NCI-H1436 (cell line): ENCODE measurements at places on chromosomes 7 and 10.

GRCh38 chr7:50792342-50793119 is 9.8 kb upstream of the GRB10 start:
- no peak for DNase-seq

DNA sequence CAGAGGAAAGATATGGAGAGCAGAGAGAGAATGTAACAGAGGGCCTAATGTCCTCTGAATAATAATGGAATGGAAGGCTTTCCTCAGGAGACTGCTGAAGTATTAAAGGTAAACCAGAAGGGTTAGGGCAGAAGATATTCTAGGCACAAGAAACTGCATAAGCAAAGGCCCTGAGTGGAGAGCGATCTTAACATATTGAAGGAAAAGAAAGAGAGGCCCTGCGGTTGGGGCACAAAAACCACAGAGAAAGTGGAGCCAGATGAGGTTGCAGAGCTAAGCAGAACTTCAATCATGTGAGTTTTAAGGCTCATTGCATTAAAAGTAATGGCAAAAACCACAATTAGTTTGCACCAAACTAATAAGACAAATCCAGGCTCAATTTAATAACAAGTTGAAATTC is 115.8 kb upstream of the VSTM2A start:
- no peak for DNase-seq

- DNase-seq: no peak
These were observed 9.2 kb upstream of the IL6 start for GRCh38 chr7:22717760-22718159.

DNA sequence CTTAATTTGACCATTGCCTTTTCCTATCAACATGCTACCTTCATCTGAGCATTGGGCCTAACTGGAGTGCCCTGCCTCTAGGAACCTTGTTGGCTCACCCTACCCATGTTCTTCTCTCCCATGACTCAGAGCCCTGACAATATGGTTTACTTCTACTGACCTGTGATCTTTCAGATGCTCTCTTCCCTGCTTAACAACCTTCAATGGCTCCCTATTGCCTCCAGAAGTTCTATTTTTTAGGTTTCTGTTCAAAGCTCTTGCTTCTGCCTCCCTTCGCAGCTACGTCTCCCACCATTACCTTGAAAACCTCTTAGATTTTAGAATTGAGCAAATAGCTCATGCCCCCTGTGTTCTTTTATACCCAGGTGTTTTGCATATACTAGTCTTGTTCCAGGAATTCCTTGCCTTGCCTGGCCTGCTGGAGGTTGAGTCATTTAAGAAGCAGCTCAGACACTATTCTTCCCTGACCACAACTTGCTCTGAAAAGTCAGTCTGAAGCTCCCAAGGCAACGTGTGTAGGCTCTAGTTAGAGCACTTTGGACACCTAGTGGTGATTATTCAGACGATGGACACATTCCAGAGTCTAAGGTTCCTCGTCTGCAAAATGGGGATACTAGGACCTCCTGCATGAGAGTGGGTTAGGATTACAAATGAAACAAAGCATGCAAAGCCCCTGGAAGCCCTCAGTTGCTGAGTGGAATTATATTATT is 64.4 kb upstream of the EMX2 start:
- no peak for DNase-seq

GRCh38 chr7:89607792-89608191 is 546.5 kb upstream of the STEAP1 start:
- no peak for DNase-seq
